Activated CD4-positive, alpha-beta T cell treated with anti-CD3 and anti-CD28 coated beads for 4 hours (primary cell): ENCODE measurements at places on chromosomes 13 and 19.

DNA sequence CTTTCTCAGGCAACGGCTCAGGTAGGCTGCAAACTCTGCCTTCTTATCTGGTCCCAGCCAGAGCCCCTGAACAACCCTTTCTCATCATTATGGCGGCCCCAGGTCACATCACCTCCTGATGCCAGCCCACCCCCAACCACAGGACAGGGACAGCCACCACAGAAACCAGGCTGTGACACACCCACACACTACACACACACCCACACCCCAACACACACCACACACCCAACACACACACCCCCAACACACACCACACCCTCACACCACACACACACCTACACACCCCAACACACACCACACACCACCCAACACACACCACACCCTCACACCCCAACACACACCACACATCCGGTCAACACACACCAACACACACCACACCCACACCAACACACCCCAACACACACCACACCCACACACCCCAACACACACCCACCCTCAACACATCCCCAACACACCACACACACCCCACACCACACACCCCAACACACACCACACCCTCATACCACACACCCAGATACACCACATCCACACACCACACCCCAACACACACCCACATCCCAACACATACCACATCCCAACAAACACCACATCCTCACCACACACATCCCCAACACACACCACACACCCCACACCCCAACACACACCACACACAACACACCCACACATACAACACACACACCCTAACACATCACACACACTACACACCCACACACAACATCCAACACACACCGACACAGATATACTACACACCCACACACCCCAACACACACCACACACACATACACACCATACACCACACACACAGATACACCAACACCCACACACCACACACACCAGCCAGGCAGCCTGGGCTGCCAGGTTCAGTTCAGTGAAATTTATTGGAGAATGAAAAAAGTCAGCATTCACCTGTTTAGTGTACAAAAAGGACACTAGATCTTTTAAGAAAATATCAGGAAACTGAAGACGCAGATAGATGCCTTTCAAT, 4.2 kb upstream of the ISYNA1 start:
- DNase-seq: no peak

DNA sequence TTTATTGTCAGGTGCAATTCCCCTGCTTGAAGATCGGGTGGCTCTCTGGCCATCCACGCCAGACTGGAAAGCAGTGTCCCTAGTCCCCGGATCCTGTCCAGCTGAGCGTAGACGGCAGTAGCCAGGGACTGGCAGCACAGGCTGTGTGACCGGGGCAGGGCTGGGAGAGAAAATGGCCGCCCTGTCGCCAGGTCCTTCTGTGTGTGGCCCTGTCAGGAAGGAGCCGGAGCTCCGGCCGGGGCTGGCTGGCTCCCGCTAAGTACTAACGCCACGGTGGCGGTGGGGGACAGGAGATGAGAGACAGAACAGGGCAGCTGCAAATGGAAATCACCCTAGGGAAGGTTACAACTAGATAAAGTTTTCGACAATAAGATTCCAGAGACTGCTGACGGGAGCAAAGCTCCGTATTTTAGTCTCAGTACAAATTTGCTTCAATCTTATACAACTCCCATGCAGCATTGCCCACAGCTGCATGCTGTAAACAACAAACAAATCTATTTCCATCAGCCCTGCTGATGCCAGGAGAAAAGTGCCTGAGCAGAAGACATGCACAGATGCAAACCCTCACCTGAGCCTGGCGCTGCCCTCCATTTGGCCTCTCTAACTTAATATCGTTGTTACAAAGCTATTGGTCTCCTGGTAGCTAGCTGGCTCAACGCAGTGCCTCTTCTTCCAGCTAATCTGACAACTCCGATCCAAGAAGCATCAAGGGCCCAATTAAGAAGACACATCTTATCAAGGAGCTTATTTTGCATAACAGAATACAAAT, 253.0 kb downstream of the TSHZ3 start:
- DNase-seq: no peak

DNA sequence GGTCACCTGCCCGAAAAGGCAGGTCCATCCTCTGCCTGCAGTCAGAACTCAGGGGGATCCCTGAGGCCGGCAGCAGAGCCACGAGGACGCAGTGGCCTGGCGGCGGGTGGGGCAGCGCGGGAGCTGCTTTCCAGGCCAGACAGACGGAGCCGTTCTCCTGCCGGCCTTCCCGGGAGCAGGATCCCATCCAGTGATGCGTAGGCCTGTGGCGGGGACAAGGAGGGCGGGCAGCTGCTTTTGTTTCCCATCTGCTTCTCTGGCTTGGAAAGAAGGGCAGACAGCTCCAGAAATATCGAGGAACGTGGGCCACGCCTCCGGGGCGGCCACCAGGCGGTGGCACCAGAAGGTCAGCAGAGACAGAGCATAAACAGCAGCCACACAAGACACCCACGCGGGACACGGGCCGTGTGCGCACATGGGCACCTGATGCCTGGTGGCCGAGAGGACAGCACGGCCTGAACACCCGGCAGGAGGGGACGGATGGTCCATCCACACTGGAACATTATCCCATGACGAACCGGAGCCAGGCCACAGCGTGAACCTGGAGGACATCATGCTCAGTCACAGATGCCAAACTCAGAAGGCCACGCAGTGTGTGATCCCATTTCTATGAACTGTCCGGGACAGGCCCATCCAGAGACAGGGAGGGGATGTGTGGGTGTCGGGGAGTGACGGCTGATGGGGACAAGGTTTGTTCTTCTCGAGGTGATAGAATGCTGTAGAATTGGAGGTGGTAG, 13.9 kb upstream of the MKNK2 start:
- DNase-seq: no peak

GRCh38 chr13:75417012-75417384, 65.0 kb downstream of the TBC1D4 start:
- no peak for DNase-seq

GRCh38 chr19:22545751-22546150, 88.4 kb upstream of the ZNF492 start:
- no peak for DNase-seq

GRCh38 chr13:104422668-104423067, 1356.5 kb upstream of the SLC10A2 start:
- no peak for DNase-seq

- no peak for DNase-seq
These were observed 712.0 kb upstream of the SGCG start for GRCh38 chr13:22468824-22469223.

DNA sequence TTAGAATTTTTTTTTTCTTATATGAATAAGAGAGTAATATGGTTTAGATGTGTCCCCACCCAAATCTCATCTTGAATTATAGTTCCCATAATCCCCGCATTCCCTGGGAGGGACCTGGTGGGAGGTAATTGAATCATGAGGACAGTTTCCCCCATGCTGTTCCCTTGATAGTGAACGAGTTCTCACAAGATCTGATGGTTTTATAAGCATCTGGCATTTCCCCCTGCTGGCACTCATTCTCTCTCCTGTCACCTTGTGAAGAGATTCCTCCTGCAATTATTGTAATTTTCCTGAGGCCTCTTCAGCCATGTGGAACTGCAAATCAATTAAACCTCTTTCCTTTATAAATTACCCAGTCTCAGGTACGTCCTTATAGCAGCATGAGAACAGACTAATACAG, 205.7 kb downstream of the MYO16 start:
- no peak for DNase-seq

DNA sequence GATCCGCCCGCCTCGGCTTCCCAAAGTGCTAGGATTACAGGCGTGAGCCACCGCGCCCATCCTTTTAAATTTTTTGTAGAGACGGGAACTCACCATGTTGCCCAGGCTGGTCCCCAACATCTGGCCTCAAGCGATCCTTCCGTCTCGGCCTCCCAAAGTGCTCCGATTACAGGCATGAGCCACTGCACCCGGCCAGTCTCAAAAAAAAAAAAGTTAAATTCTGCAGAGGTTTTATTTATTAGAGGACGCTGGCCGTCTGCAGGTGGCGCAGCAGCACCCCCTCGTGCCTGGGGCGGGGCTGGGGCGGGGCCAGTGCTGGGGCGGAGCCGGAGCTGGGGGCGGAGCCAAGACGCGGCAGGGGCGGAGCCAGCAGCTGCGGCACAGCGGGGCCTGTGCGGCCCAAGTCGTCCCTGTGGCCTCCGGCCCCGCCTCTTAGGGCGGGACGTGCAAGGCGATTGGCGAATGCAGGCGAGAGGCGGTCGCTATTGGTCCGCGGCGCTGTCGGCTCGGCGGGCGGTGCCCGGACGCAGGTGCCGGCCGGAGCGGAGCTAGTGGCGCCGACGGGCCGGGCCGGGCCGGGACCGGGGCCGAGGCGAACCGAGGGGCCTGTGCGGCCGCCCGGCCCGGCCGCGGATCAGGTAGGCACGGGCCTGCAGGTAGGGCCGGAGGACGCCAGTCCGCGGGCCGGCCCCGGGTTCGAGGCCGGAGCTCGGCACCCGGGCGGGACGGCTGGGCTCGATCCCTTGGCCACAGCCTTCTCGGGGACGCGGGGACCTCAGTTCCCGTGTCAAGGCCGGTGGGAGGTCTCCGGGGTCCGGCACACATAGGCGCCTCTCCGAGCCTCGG, at the start of gene MARCHF2:
TSS of gene MARCHF2 (plus strand) at position 523 of the 846 bp plus-strand sequence. CDS start 8,536 bp downstream, outside the sequence.
- DNase-seq: peak; percentile 94

DNA sequence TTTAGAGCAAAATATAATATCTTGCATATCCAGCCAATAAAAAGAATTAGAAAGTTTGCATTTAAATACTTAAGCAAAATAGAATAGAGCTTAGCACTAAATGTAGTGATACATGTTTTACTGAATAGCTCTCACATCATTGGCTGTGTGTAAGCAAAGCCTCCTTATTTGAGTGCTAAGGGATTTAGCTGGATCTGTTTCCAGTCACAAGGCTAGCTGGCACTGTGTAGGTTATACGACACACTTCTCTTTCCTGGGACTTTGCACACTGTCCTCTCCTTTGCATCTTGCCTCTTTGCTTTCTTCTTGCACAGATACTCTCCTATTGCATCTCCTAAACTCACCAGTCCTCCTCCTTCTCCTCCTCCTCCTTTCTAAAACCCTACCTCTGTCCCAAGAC, 423.8 kb downstream of the KLF5 start:
- DNase-seq: no peak
